Glomerular endothelial cell (primary cell): ENCODE measurements at places on chromosomes 13 and 19. TPM values are rescaled to one million over a fixed set of nuclear protein-coding genes. Genes with fewer than 3 reads are reported as not detected.

DNA sequence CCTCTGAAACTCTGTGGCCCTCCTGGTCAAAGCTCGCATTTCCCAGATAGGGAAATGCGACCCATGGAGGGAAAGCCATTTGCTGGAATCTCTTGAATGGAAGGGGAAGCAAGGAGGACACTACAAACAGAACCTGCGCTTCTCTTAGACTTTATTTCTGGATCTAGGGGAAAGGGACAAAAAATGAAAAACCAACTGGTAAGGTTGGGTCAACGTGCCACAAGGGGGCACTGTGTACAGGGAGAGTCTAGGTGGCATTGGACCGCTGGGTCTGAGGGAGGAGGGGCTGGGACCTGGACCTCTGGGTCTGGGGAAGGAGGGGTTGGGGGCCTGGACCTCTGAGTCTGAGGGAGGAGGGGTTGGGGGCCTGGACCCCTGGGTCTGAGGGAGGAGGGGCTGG is 5.0 kb downstream of the KLK4 start:
- no peak for DNase-seq

- DNase-seq, result no peak
These were observed 9.1 kb upstream of the OLFM2 start for GRCh38 chr19:9945319-9945966.

DNA sequence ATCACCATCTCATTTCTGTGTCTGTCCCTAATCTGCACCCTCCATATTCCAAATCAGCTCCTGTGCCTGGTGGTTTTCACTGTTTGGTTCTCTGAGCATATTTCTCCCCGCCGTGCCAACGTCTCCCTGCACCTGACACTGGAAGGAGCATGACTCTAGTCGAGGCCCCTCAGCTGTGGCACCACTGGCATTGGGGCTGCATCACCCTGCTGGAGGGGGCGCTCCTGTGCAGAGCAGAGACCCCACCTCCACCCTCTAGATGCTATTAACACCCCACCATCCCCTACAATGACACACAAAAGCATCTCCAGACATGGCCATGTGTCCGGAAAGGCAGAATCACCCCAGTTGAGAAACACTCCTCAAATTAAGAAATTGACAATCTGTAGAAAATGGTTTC is 20.8 kb downstream of the ZSCAN5C start:
- no peak for DNase-seq

DNA sequence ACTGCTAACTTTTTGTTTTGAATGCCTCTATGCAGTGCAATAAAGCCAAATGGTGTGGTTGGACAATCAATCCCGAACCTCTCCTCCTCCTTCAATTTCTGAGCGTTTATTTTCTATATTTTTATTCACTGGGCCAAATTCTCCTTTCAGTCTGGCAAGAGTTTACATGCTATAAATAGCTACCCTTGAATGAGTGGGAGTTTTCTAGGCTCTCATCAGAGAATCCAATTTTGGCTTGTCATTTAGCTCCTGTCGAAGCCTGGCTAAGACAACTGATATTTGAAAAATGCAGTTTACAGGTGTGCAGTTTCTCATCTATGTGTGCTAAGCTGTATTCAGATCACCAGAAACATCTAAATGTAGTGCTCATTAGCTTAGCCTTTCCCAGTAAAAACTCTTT is 61.8 kb downstream of the OLFM4 start:
- no peak for DNase-seq

GRCh38 chr13:91523116-91523515 is 124.7 kb downstream of the GPC5 start:
- no peak for DNase-seq

DNA sequence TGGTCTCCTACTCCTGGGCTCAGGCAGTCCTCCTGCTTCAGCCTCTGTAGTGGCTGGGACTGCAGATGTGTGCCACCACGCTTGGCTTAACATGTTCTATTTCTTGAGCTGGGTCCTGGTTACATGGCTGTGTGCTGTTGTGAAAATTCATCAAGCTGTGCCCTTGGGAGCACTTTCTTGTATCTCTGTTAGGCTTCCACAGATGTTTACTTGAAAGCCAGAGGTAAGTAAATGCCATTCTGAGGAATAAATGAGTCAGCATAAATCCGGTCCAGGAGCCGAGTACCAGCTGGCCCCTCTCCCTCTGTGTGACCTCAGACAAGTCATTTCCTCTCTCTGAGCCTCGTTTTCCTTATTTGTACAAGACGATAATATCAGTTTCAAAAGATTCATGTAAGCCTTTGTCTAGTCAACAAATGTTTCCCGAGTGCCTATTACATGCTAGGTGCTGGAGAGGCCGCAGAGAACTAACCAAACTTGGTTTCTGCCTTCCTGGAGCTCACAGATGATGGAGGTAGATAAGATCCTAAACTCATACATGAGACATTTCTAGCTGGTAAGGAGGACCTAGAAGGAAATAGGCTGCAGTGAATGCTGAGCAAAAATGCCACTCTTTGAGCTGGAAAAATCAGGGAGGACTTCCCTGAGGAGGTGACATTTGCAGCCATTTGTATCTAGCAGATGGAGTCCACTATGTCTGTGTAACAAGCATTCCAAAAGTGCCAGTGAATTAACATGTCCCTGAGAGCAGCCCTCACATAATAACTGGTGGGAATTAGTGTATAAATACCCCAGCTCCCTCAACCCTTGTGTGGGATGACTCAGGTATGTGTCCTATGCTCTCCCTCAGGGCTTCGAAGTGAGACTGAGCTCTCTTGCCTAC is 2.7 kb upstream of the RASAL3 start:
- peak; percentile 92 for DNase-seq

DNA sequence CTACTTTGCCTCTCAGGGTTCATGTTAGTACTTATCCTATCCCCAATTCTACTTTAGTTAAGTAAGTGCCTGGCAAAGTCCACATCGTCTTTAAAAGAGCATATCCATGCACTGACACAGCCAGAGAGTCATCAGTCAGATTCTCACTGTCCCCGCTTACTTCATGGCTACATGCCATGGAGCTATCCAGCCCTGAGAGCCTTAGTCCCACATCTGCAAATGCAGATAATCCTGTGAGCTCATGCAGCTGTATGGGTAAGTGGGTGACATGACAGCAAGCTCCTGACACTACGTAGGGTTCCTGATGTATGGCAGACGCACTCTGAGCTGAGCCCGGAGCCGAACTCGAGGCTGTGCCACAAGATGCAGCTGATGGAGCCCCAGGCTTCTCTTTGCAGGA is 661.5 kb downstream of the LIG4 start:
- DNase-seq, result no peak

- no peak for DNase-seq
These were observed 1.3 kb upstream of the EDNRB start for GRCh38 chr13:77919921-77920294.

GRCh38 chr19:40754611-40755247 is 3.7 kb downstream of the SNRPA start:
- no peak for DNase-seq

DNA sequence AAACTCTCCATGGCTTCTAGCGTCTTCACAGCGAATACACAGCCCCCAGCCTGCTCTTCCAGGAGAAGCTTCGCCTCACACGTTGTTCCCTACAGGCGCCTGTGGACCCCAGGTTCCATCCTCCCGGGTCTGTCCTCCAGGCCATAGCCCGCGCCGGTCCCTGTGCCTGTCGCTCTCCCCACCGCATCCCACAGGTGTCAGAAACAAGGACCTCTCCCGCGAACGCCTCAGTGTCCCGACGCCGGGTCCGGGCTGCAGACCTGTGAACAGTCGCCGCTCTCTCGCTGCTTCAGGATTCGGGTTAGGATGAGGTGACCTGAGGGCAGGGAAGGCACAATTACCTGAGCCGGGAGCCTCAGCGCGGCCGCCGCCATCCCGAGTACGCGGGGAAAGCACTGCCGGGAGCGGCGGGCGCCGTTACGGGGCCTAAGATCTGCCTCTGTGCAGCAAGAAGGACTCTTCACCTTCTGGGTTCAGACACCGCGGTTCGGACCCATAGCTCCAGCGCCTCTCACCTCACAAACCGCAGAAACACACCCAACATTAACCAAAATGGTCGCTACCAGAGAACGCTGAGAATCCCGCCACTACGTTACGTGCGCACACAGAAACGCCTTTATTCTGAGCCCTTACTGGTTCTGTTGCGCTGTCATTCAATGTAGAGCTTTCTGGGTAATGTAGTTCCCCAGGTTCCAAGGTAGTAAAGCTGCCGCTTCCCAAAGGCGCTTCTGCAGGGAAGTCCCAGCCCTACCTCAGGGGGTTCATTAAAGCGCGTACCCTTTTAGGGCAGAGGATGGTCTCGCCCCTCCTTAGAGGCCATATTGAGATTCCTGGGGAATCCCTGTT is at the start of gene ZNF418:
Gene ZNF418, minus strand, starts transcription at position 583 of the 846 bp plus-strand sequence. CDS start 1,580 bp downstream, outside the sequence.
- DNase-seq, result peak; percentile 56

GRCh38 chr13:103236213-103236612 is 170.0 kb upstream of the SLC10A2 start:
- no peak for DNase-seq

DNA sequence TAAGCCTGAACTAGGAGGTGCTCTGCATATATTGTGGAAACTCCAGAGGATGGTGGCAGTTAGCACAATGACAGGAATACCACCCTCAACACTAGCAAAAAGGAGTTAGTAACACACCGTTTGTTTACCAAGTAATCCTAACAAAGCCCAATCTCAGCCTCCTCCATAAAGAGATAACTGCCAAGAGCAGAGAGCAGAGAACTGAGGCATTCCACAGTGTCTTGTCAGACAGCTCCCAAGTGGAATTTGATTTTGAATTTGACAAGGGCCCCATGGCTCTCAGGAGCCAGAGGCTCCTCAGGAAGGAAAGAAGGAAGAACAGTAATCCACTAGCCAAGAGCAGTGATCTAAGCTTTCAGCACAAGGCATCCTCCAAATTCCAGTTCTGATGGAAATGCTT is 298.6 kb downstream of the DCLK1 start:
- DNase-seq, result no peak

DNA sequence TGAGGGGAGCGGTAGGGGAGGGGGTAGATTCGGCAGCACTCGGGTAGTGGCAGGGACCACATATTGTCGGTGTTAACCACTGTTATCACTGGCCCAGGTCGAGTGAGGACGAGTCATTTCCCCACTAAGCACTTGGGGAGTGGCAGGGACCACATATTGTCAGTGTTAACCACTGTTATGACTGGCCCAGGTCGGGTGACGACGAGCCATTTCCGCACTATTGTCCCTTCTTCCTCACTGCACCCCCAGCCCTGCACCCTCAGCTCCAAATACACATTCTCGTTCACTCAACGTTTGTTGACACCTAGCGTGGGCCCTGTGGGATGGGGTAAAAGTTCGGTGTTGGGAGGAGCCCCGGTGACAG is 467 bp upstream of the CLN5 start:
- no peak for DNase-seq

DNA sequence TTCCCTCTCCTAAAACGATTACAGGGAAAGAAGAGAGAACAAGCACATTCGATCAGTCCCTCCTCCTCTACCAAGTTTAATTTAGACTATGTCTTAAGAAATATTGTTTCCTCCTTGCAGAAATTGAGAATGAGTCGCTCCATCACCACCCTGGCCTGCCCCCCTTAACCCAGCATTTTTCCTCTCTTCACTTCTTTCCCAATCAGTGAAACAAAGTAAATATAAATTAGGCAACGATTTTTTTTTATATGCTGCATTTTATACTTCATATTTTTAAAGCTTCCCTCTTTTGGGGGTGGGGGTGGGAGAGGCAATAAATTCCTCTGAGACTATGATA is 300.0 kb downstream of the SPRY2 start:
- no peak for DNase-seq

DNA sequence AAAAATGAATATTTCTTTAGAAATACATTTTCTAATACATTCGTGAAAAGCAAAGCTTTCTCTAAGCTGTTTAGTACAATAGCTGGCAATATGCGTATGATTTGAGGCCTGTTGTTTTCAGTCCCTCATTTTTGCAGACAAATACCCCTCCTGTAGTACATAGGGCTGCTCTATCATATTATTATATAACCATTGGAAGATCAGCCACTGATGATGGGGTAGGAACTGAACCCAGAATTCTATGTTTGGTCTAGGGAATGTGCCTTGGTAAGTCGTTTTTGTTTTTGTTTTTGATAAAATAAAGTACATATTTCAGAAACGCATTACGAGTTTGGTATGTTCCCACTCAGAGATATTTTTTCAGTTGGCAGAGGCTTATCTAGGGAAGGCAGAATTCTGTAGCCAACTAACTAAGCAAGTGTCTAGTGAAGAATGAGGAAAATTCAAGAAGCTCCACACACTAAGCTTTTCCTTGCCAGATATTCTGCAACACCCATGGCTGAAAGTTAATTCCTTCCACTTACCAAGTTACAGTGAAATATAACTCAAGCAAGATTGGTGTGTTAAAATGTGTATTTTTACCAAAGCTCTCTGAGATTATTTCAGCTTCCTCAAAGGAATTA is 656.9 kb upstream of the MIR17HG start:
- no peak for DNase-seq

DNA sequence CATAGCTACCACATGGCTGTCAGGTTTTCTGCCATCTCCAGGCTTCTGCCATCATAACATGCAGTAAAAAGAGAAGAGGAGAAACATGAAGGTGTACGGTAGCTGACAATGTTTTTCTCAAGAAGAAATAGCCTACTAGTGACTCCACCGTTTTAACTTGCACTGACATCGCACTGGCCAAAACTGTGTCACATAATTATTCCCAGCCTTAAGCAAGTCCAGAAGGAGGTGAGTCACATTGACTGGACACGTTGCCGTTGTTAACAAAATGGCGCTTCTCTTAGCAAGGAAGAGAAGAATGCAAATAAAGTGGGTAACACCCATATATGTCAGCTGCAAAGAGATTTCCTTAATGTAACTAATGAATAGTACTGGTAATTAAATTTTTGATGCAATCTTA is 810.4 kb upstream of the SLC10A2 start:
- no peak for DNase-seq

DNA sequence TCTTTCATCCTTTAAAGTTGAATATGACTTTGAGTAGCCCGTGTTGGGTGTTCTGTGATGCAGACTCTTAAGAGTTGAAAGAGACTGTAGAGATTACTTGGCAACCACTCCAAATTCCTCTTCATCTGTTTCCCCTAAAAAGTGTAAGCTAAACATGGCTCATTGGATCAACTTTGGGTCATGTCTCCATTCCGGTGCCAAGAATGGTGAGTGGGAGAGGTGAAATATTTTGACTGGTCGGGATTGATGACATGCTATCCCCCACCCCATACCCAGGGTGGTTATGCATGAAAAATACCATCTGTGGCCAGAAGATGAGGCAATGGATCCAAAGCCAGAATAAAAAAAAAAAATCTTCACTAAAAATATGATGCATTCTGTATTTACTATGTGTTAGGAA is 281.3 kb upstream of the SOX21 start:
- no peak for DNase-seq

DNA sequence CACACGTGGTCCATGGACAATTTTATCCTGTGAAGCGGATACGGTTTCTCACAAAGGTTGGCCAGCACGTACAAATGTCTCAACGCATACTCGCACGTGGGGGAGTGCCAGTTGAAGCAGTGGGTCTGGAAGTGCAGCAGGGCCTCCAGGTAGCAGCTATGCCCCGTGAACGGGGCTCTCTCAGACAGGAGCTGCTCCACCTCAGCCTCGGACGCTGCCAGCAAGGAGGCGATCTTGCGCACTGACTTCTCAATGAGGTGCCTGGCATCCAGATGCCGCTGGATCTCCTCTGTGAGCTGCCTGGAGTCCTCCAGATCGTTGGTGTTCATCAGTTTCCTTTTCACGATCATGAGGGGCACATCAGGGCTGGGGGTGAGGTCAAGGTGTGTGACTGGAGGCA is 2272.0 kb downstream of the PCDH9 start:
- DNase-seq, result no peak

Gene ZNF492
- total RNA-seq, result 0.19 and 0.64 TPM in 2 replicates

Gene PLVAP
- total RNA-seq, result 5.4 and 22.9 TPM in 2 replicates

Gene GPC6
- 11.0 and 11.3 TPM in 2 replicates for total RNA-seq

Gene JSRP1
- total RNA-seq, result 0.23 and 0.48 TPM in 2 replicates

Gene ZNF534
- total RNA-seq, result not detected in 2 replicates

Gene SHD
- total RNA-seq, result not detected in 2 replicates

Gene SKA3
- 2.3 and 5.4 TPM in 2 replicates for total RNA-seq
